Lung microvascular endothelial cell (primary cell): ENCODE measurements at places on chromosomes 3 and 15. TPM values are rescaled to one million over a fixed set of nuclear protein-coding genes. Genes with fewer than 3 reads are reported as not detected.

DNA sequence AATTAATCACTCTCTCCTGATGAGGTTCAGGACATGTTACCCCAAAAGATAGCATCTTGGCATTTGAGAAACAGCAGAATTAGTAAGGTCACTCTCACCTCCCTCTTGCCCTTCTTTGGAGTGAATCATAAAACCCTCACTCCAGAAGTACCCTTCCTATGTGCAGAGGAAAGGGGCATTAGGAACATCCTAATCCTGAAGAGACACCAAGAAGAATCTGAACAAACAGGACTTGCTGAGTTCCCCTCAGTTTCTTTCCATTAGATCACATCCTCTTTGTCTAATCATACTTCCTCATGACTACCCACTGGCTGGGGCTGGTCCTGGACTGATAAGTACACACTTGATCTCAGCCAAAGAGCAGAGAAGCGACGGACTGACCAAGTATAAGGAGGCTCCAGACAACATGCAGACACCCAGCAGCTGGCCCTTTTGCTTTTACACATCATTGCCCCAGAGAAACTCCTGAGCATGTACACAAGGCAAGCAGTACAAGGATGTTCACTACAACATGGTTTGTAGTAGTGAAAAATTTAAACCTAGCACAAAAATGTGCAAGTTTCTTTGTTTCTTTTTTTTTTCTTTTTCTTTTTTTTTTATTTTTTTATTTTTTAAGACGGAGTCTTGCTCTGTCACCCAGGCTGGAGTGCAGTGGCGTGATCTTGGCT lies 15.0 kb upstream of the TM6SF1 start:
- peak; percentile 97 for DNase-seq

DNA sequence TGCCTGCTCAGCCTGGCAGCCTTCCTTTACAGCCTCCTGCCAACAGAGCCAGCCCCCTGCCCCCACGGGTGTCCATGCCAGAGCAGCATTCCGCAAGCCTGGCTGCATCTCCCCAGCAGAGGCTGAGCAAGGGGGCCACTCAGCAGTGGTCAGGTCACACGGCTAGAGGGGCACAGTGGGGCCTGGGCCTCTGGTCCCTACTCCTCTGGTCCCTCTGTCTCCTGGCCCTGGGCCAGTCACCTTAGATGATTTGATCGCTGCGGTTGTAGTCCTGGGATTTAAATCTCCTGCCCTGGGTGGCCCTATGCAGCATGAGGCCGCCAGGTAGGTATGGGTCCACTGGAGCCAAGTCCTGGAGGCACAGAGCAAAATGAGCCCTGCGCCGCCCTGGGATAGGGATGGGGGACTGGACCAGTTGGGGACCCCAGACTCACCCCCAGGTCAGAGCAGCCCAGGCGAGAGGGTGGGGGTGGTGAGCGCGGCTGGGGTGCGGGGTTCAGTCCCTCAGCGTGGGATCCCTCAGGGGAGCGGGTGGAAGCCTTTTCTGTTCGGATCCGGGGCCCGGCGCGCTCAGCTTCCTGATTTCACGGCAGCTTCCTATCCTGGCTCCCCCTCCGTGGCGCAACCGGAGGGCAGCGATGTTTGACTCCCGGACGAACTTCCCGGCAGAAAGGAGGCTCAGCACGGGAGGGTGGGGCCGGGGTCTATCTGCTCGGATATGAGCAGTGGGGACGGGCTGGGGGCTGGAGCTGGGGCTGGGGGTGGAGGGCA lies at the start of gene ZBTB47:
Gene ZBTB47, plus strand, starts transcription at position 138 of the 771 bp plus-strand sequence. CDS start 4,659 bp downstream, outside the sequence.
- peak; percentile 46 for DNase-seq

- no peak for DNase-seq
Measured at GRCh38 chr3:97189835-97190234, 375.4 kb downstream of the EPHA6 start.

DNA sequence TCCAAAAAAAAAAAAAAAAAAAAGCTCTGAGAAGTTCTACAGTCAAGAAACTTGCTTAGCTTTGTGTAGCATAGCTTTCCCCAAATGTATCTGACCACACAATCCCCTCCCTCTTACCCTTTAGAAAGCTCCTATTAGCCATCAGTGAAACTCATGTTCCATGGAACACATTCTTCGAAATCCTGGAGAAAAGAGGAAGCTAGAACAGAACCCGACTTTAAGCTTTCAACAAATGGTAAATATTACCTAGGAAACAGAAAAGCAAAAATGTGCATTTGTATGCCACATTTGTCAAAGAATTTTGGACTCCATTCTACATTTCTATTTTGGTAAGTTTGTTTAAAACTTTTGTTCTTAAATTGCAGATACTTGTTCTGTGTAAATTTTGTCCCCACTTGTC lies 17.4 kb upstream of the CRTC3 start:
- no peak for DNase-seq

- DNase-seq = no peak
Measured at GRCh38 chr3:194212845-194213331, 76.9 kb downstream of the HES1 start.

DNA sequence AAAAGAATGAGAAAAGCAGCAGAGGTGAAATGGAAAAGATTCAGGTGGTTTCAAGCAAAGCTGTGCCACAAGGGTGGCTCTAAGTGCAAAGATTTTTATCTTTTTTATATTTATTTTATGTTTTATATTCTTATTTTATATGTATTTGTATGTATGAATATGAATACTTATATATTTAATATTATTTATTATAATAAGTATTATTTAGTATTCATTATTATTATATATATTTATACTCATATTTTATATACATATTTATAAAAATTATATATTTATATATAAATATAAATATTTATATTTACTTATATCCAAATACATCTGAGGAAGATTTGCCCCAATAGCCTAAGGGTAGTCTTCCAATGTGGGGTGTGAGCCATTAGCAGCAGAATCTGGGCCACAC lies 1002.0 kb downstream of the CADM2 start:
- no peak for DNase-seq

DNA sequence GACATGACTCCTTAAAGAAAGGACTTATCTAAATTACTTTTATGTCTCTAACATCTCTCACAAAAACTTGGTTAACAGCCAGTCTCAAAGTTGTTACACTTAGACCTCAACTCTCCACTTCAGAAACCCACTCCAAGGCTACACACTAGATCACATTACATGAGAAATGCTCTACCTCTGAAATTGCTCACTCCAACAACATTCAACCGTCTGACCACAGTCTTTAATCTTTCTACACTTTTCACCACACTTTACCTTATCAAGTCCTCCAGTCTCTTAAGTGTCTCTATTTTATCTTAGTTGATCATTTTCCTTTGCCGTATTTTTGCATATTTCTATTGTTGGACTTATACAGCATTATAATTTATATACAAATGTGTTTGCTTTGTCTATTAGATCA lies 5.8 kb downstream of the SLC12A6 start:
- no peak for DNase-seq

- no peak for DNase-seq
Measured at GRCh38 chr15:50886611-50887345, 21.7 kb upstream of the AP4E1 start.

DNA sequence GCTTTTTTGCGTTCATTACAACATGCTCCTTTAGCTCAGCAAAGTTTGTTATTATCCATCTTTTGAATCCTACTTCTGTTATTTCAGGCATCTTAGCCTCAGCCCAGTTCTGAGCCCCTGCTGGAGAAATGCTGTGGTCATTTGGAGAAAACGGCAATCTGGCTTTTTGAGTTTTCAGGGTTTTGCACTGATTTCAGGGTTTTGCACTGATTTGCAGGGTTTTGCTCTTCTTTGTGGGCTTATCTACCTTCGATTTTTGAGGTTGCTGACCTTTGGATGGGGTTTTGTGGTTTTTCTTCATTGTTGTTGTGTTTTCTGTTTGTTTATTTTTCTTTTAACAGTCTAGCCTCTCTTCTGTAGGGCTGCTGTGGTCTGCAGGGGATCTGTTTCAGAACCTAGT lies 137.4 kb downstream of the RSRC1 start:
- no peak for DNase-seq

DNA sequence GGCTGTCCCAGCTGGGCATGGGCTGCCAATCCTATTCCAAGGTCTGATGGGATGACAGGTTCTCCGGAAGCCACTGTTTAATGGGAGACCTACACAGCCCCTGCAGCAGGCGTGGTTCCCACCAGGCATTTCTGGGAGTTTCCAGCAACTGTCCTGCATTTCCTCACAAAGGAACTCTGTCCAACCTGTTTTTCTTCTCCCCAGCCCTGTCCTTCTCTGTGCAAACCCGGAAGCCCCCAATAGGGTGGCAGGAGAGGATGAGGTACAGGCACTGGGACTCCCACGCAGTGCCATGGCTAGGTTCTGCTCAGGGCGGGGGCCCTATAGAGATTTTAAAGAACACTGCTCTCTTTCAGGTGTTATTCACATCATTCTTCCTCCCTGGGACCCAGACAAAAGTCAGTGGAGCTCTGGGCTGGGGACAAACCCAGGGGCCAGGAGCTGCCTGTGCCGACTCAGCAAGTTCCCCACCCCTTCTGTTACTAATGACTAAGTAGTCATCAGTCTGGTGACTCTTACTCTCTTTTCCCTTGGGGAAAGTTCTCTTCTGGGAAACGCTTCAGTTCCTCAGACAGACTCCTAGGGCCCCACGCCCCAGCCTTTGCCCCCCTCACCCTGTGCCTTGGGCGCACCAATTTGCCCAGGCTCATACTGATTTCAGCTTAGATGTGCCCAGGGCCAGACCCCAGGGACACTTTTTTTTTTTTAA lies 97.7 kb downstream of the CD47 start:
- peak; percentile 20 for DNase-seq

GRCh38 chr3:151750181-151750580 lies 16.5 kb downstream of the AADACL2 start:
- peak; percentile 9 for DNase-seq

GRCh38 chr3:156964577-156964976 lies 138.4 kb downstream of the LEKR1 start:
- no peak for DNase-seq

DNA sequence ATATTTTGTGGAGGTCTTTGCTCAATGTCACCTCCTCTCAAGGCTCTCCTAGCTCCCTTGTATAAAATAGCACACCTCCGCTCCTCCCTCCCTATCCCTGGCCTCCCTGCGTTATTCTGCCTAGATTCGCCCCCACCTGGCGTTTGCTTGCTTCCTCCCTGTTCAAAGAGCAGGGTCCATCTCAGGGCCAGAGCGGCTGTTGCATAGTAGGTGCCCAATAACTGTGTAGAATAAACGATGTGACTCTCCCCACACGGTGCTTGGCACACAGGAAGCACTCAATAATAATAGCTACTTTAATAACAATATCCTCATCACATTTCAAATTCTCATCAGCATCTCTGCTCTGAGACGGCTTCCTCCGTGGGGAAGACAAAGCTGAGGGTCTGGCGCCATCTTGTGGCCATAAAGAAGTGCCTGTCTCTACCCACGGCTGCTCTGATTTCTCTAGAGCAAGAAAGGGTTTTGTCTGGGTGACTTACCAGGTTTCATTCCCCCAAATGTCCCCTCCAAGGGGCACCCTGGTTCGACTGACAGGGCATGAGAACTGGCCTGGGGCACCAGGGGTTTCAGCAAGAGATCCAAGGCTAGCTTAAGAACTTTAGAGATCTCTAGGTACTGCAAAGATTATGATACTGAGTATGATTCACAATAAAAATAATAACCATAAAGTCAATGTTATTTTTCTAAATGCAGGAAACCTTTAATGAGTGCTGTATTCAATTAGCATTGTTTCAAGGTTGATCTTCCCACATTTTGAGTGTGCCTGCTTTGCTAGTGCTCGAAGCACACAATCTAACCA lies 16.1 kb downstream of the CD276 start:
- peak; percentile 89 for DNase-seq

DNA sequence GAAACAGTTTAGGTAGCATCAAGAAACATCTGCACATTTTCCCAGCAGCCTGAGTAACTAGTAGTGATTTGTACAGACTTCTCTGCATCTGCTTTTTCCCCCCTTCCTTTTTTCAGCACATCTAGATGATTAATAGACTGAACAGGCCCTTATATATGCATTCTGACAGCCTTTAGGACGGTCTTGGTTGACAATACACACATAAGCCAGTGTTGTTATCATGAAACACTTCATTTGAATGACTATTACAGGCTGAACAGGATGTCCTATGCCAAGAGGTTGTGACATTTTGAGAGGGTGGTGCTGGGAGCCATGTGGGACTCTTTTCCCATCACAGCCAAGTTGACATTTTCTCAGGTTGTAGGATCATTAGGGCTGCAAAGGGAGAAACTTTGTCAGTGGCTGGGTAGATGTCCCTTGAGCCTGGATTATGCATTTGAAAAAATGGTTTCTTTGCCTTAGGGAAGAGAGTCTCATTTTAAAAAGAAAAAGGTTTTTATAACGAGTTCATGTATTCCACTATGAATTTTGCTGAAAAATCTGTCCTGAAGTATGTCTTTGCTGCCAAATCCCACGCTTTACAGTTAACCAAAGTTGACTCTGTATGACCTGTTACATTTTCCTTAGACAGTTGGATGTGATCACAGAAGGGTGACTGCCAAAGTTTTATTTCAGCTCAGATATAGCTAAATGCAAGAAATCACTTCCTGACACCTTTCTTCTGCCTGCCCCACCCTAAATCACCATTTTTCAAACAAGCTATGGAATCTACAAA lies 73.7 kb downstream of the FILIP1L start:
- peak; percentile 87 for DNase-seq

DNA sequence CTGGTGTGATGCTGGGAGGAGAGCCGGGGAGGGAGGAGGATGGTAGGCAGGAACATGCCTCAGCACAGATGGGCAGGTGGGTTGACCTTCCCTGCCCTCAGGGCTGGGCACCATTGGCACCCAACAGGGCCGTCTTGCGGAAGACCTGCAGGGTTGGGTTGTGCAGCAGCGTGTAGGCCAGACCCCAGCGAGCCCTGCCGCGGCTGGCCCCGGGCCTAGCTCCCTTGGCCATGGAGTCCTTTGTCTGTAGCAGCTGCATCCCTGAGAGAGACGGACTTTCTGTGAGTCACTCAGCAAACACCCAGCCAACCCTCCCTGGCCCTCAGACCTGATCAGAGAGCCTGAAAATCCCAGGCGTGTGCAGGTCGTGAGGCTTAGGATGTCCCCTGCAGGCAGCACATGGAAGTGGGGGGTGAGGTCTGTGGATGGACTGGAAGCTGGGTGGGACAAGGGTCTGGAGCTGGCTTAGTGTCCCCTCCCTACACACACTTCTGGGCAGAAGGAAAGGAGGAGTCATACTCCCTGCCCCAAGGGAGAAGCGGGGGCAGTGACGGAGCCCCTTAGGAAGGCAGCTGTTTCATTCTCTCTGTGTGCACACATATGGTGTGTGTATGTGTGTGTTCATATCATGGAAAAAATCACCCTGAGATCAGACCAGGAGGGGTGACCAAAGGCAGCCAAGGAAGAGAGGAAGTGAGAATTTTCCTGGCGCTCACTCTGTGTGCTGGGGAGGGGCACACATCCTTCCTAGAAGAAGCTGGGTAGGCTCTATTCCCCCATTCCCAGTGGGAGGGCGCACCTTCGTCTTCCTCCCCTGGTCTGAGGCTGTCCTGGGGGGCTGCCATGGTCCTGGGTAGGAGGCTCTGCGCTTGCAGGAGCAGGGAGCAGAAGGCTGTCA lies 6.7 kb downstream of the ISLR start:
- peak; percentile 68 for DNase-seq

GRCh38 chr3:194870394-194871110 lies 184.9 kb downstream of the FAM43A start:
- no peak for DNase-seq

- DNase-seq = no peak
Measured at GRCh38 chr15:20409247-20409646, 132.4 kb downstream of the GOLGA6L6 start.

CCDC51 gene
- 8.9 and 10.1 TPM in 2 replicates for total RNA-seq

TMCO5A gene
- not detected in 2 replicates for total RNA-seq

GOLGA6L4 gene
- 0.65 and 0.99 TPM in 2 replicates for total RNA-seq

CILP gene
- total RNA-seq = not detected in 2 replicates

DNAH12 gene
- under 0.01 TPM in 1 of 2 replicates, not detected in the other for total RNA-seq

OR5K2 gene
- total RNA-seq = not detected in 2 replicates

CASR gene
- not detected in 2 replicates for total RNA-seq

CCDC39 gene
- total RNA-seq = not detected in 2 replicates
